ENCODE measurements at places on chromosomes 6 and 20.
A peak's percentile ranks its signal among the peaks of the same experiment; 100 is the strongest.

GRCh38 chr6:14822679-14823078 is 423.2 kb upstream of the JARID2 start:
- no peak for DNase-seq

GRCh38 chr6:35476004-35476403 is 7.8 kb downstream of the RPL10A start:
- DNase-seq: no peak

GRCh38 chr6:40887792-40888340 is 151.2 kb downstream of the UNC5CL start:
- no peak for DNase-seq

DNA sequence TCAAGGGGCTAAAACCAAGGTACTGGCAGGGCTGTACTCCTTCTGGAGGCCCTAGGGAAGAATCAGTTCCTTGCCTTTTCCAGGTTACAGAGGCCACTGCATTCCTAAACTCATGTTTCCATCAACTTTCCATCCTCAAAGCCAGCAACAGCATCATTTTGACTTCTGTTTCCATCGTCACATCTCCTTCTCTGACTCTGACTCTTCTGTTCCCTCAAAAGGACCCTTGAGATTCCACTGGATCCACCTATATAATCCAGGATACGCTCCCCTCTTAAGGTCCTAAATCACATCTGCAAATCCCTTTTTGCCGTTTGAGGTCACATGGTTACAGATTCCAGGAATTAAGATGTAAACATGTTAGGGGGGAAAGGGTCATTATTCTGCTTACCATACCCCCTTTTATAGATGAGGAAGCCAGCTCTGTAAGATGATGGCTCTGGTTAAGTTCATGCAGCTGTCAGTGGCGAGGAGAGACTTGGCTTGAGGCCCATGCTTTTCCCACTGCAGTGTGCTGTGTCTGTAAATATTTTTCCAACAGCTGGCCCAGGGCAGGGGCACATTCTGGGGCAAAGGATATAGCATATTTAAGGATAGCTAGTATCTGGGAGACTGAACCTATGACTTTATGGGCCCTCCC is 114.6 kb downstream of the TNFRSF21 start:
- peak; percentile 29 for DNase-seq

- DNase-seq: no peak
Measured at GRCh38 chr6:6333501-6333900, 13.0 kb upstream of the F13A1 start.

DNA sequence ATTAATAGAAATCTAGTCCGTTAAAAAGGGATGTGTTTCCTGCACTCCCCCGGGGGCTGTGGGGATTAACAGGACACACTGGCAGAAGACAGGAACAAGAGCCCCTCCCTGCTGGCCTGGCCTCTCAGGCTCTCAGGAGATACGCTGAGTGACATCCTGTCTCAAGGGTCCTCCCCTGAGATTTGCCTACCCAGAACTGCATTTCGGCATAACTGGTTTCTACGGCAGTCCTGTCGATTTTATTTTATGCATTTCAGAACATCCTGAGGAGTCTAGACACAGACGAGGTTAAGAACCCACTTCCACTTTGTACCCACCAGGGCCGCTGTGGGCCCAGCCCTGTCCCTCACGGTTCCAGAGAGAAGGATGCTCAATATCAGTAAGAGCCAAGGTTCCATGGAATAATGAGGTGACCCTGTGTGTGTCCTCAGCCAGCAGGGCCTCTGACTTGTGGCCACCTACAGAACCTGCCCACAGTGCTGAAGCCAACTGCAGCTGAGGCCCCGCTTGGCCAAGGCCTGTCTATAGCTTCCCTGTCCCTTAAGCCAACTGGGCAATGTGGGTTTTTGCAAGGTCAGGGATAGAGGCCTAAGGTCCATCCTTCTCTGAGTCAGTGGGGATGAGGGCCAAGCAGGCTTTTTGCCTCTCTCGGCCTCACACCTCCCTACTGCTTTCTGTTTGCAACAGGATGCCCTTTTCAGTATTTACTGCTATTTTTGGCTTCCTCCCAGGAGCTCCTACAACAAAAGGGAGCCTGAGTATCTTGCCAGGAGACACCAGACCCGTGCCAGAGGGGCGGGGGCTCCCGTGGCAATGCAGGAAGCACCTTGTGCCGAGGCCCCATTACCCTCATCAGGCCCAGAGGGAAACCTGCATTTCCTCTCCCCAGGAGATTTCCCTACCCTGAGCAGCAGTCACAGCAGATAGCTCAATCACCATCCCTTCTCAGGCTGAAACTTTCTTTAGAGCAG is 14.7 kb downstream of the UQCC2 start:
- DNase-seq: peak; percentile 76

- peak; percentile 44 for DNase-seq
Measured at GRCh38 chr6:42451333-42452170, at the start of gene TRERF1. TSS of gene TRERF1 (minus strand) at chr6:42451926. CDS start at chr6:42269590, 182,336 bp downstream.

DNA sequence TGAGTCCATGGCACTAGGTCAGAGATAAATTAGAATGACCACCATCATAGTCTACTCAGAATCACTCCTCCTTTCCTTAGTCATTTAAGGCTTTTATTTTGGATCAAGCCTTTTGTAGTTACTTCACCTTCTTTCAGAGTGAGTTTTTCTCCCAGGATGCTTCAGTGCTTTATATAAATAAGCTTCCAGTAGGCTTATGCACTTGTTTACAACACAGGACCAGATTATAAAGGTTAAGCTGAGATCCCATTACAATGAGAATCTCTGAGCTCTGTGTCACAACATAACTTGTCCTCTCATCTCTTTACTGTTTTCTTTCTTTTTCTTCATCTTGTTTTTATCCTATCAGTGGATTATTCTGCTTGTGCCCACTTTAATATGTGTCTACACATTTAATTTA is 47.9 kb downstream of the CEP57L1 start:
- DNase-seq: no peak

GRCh38 chr6:130720076-130720715 is 107.0 kb upstream of the SMLR1 start:
- DNase-seq: no peak

GRCh38 chr6:126307849-126308248 is 32.1 kb upstream of the CENPW start:
- DNase-seq: no peak

- no peak for DNase-seq
Measured at GRCh38 chr6:149342525-149342924, 25.0 kb downstream of the TAB2 start.

- DNase-seq: no peak
Measured at GRCh38 chr6:45611491-45611890, 233.8 kb upstream of the SUPT3H start.

GRCh38 chr20:16438100-16438499 is 135.1 kb downstream of the KIF16B start:
- no peak for DNase-seq

DNA sequence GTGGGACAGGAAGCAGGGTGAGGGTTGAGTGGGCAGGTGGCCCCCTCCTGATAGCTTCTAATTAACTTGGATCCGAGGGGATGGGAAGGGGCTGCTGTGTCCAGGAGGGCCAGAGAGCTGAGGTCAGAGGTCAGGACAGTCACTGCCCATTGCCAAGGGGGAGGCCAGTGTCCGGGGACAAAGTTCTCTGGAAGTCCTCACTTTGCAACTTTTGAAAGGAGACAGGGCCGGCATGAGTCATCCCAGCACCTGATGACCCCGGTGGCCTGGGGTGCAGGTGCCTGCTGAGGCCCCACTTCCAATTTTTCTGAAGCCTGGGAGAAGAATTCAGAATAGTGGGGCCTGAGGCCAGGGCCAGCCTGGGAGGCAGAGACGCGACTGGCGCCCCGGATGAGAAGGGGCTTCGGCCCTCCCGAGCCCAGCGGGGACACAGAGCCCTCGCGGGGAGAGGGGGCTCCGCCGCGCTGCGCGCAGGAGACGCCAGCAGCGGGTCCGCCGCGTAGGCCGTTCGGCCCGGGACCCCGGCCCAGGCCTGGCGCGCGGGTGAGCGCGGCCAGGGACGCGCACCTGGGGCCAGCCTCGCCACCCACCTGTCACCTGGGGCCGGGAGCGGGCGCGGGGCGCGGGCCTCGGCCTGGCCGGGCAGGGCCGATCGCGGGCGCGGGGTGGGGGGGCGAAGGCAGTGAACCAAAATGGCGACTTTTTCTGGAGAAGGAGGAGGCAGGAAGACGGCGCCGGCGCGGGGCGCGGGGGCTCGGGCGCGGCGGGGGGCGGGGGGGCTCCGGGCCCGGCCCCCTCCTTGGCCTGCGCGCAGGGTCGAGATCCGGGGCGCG is 586 bp downstream of the ZNF512B start:
- DNase-seq: peak; percentile 31

- DNase-seq: no peak
Measured at GRCh38 chr6:134257516-134257915, 60.4 kb downstream of the SGK1 start.

DNA sequence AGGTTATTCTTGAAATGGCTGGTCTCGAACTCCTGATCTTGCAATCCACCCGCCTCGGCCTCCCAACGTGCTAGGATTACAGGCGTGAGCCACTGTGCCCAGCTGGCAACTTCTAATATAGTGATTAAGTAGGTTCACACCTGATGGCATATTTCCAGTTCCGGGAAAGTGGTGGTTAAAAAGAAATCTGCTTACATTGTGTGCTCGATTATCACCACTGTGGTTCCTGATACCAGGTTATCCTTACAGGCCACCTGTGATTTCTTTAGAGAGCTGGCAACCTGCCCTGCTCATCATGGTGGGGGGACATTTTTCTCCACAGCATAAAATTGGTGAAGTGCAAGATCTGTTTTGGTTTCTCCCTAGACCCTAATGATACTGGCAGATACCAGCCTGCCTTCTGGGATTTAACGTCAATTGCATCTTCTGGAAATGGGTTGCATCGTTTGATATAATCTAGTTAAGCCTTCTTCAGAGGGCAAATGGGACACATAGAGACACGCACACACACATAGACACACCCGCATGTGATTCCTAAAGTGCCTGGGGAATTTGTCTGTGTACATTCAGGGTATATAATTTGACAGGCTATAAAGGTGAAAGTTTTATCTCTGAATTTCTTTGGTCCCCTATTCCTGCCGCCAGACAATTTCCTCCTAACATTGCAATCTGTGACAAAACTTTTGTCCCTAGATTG is 49.7 kb upstream of the CITED2 start:
- DNase-seq: no peak

DNA sequence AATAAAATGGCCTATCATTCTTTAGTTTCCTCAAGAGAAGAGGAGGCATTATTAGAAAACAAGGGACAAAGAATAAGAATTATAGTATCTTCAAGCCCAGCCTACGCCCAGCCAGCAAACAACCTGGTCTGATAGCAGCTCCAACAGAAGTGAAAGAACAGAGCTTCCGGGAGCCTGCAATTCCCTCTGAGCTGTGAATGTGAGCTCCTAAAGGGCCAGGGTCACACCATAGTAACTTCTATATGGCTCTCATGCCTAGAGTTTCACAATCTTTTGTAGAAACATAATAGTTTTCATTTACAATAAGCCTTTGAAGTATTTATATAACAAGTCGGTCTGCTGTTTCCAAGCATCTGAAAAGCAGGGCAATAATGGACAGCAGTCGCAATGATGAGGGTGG is 116.5 kb downstream of the SMLR1 start:
- no peak for DNase-seq

DNA sequence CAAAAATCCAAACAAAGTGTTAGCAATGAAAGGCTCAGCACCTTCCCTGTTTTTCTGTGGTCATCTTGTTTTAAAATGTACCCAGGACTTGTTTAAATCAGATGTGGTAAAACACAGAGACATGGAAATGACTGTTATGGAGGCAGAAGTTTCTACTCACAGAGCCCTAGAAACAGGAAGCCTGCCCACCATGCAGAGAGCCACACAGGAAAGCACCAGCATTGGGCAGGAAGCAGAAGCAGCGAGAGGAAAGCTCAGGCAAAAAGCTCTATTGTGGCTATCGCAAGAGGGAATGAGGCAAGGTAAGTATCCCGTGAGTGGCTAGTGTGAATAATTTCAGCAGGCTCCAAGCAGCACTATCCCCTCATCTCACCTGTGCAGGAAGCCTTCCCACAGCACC is 42.8 kb downstream of the GPR6 start:
- DNase-seq: no peak

DNA sequence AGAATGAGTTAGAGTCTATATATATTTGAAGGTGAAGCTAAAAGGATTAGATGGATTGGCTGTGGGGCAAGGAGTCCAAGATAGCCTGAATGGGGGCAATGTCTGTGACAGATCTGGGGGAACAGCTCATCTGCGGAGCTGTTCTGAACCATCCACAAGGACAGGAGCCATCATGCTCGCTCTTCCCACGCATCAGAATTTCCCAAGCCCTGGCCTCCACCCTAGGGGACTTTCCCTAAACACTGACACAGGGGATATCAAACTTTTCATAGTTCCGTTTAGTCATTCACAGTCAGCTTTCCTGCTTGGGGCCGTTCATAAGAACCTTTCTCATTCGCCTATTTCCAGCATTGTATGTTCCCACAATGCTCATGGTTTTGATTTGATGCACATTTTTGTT is 37.6 kb upstream of the CCN6 start:
- peak; percentile 40 for DNase-seq

DNA sequence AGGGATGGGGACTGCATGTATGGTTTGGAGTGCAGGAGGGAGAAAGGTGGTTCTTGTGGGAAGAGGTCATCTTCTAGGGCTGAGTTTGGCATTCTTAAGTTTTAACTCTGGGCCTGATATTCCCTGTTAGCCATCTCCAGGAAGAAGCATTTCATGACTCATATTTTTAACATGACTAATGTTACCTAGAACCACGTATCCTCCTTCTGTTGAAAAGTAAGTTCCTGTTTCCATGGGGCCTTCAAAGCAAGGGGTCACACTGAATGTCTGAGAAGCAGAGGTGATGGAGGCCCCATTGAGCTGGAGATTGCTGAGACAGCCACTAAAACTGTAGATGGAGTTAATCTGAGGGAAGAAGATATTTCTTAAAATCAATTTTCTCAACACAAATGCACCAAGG is 30.2 kb downstream of the FAM229B start:
- DNase-seq: no peak

- no peak for DNase-seq
Measured at GRCh38 chr6:159052720-159053119, 7.9 kb upstream of the TAGAP start.

GRCh38 chr6:42301986-42302385 is 84.3 kb upstream of the MRPS10 start:
- no peak for DNase-seq

DNA sequence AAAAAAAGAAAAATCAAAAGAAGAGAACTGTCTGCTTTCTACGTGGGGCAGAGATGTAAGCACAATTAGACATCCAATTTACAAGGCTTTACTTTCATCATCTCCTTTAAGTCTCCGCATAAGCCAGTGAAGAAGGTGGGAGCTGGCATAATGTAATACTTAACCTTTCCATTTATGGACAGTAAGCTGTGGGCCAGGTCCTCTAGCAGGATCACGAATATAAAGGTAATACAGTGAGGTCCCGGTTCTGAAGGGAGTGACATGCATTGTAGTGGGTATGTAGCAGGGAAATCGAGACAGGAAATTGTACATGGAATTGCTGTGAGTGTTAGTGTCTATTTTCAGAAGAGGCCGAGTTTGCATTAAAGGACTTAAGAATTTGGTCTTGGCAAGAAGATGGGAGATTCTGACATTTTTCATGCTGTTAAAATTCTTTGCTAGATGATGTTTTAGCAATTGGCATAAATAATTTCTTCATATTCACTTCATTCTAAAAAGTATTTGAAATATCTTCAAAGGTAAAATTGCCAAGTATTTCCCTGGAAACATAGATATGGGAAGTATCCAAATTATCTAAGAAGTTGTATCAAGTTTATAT is 20.4 kb upstream of the POPDC3 start:
- no peak for DNase-seq

GRCh38 chr6:3356056-3356823 is 97.5 kb downstream of the PSMG4 start:
- peak; percentile 75 for DNase-seq

Data from left cardiac atrium (tissue), 4 donors.